ENCODE measurements at places on chromosomes 13 and 19. TPM values are rescaled to one million over a fixed set of nuclear protein-coding genes. Genes with fewer than 3 reads are reported as not detected.
A peak's percentile ranks its signal among the peaks of the same experiment; 100 is the strongest.

The ZNF528 gene
- 24.0 TPM for total RNA-seq

GRCh38 chr19:51676566-51677083, 16.5 kb upstream of the SPACA6 start:
- peaks cover 38% of the 10 kb centered on the region for H3K27me3 ChIP-seq
- DNase-seq = no peak

DNA sequence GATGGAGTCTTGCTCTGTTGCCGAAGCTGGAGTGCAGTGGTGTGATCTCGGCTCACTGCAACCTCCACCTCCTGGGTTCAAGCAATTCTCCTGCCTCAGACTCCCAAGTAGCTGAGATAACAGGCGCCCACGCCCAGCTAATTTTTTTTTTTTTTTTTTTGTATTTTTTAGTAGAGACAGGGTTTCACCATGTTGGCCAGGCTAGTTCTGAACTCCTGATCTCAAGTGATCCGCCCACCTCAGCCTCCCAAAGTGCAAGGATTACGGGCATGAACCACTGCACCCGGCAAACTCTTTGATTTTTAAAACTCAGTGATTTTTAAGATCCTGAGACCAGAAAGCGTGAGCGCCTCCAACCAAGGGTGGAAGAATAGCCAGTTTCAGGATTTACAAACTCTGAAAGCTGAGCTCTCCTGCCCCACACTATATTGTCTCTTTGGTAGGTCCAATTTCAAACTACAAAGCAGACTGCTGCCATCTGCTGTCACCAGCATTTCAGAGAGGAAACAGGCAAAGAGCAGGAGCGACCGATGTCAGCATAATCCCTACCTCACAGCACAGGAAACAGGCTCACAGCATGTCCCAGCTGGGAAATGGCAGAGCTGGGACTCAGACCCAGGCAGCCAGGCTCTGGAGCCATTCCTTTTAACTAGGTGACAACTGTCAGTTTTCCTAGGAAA, 9.2 kb downstream of the NOSIP start:
- 0 out of 2 replicates have a peak, but pooled peaks cover 7% of the 10 kb centered on the region for H3K4me1 ChIP-seq
- H3K27ac ChIP-seq = no peak overlapping the region
- no peaks in the 10 kb centered on the region for H3K27me3 ChIP-seq

DNA sequence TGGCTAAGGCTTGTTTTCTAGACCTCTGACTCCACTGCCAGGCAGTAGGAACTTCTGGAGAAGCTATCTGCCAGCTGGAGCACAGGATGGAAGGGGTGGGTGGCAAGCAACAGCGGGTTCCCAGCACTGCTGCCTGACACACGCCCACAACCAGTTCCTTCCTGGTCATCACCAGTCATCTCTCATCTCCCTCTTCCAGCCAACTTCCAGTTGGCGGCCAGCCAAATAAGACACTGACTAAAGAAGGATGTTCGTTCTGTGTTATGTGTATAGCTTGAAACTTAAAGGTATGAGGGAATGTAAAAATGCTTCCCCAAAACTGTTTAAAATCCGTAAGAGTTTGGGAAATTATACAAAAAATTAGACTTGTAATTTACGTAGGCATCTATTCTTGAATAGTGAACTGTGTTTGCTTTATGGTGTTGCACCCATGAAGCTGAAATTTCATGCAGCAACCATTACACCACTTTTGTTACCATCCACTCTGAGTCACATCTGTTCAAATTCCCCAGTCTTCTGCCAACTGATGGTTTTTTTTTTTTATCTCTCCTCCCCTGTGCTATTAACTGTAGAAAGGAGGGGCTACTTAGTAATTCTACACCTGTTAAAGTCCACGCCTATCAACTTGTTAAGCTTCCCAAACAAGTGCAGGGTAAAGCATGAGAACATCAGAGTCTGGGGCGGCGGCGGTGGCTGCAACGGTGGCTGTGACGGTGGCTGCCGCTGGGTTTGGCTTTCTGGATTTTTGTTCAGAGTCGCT, 86.2 kb upstream of the FRY start:
- H3K4me3 ChIP-seq = peak overlapping the region; percentile 47
- H3K27ac ChIP-seq = peak overlapping the region; percentile 80
- peaks cover 24% of the 10 kb centered on the region for H3K4me1 ChIP-seq
- DNase-seq = peak; percentile 97
- no peaks in the 10 kb centered on the region for H3K36me3 ChIP-seq

GRCh38 chr19:1907563-1908363, 2.6 kb downstream of the ADAT3 start:
- no peaks in the 10 kb centered on the region for H3K36me3 ChIP-seq
- no peak overlapping the region for H3K4me3 ChIP-seq
- peaks cover 19% of the 10 kb centered on the region for H3K4me1 ChIP-seq
- H3K27me3 ChIP-seq = no peaks in the 10 kb centered on the region
- no peak overlapping the region for H3K27ac ChIP-seq

GRCh38 chr13:33611121-33611805, 206.7 kb upstream of the RFC3 start:
- no peaks in the 10 kb centered on the region for H3K27me3 ChIP-seq
- H3K4me1 ChIP-seq = no peaks in the 10 kb centered on the region
- DNase-seq = no peak
- no peaks in the 10 kb centered on the region for H3K36me3 ChIP-seq

- H3K36me3 ChIP-seq = no peaks in the 10 kb centered on the region
- DNase-seq = no peak
- peaks cover 16% of the 10 kb centered on the region for H3K27me3 ChIP-seq
- no peak overlapping the region for H3K27ac ChIP-seq
- H3K4me3 ChIP-seq = no peak overlapping the region
Measured at GRCh38 chr13:23021906-23022305, 158.9 kb upstream of the SGCG start.

GRCh38 chr13:79196366-79196765, 209.7 kb downstream of the RBM26 start:
- no peak overlapping the region for H3K27ac ChIP-seq
- H3K4me1 ChIP-seq = no peaks in the 10 kb centered on the region

The PRODH2 gene
- not detected for total RNA-seq

The TMC4 gene
- total RNA-seq = 175 TPM

- H3K27me3 ChIP-seq = no peaks in the 10 kb centered on the region
- H3K27ac ChIP-seq = no peak overlapping the region
- H3K36me3 ChIP-seq = no peaks in the 10 kb centered on the region
- H3K4me3 ChIP-seq = no peak overlapping the region
- DNase-seq = no peak
Measured at GRCh38 chr13:77874406-77874805, 44.2 kb downstream of the EDNRB start.

DNA sequence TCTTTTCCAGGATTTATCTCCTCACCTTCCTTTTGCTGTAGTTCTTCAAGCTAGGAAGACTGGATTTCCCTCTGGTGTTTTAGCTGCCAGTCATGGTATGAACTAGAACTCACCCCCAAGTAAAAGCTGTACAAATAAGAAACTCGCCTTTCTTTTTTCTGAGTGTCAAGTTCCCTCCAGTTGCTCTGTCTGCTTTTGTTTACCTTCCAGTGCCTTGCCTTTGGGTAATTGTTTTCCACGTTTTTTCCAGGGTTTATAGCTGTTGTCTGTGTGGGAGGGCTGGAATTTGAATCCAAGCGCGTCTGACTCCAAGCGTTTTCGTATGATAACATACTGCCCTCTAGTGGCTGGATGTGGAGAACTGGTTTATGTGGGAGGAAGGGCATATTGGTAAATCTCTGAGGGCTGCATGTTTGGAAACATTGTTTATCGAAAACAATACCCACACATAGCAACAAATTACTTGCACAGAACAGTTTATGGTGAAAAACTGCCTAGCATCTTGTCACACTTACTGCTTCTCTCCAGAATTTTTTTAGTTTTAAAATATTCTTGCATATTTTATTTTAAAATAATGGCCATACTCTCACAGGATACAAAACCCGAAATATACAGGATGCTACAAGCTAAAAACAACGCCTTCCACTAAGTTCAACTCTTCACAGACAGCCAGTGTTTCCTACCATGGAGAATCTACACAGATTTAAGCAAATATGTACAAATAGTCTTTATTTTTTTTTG, 19.2 kb downstream of the RCN3 start:
- 0 out of 2 replicates have a peak, but pooled peaks cover 5% of the 10 kb centered on the region for H3K27me3 ChIP-seq
- H3K4me3 ChIP-seq = peak overlapping the region; percentile 32
- peaks cover 11% of the 10 kb centered on the region for H3K4me1 ChIP-seq
- H3K27ac ChIP-seq = no peak overlapping the region

Data from PC-9 (cell line).